A549 treated with CORT108297 at 1 μM for 4 hours (cell line): ENCODE measurements at places on chromosomes 1 and 21. TPM values are rescaled to one million over a fixed set of nuclear protein-coding genes. Genes with fewer than 3 reads are reported as not detected.

Gene LCE1E
- 0.31 TPM in 1 of 5 replicates, not detected in the others for total RNA-seq

Gene FAM3B
- total RNA-seq: not detected in 5 replicates

Gene EYA3
- 5.7 to 6.9 TPM (median 6.2 TPM) in 5 replicates for total RNA-seq

Gene OR2T35
- not detected in 5 replicates for total RNA-seq

Gene CFAP74
- 0.06 to 0.08 TPM (median 0.07 TPM) in 3 of 5 replicates, not detected in the others for total RNA-seq

Gene ACTL8
- total RNA-seq: 1.2 to 2.0 TPM (median 1.5 TPM) in 5 replicates

Gene C21orf91
- 1.8 to 2.3 TPM (median 2.2 TPM) in 5 replicates for total RNA-seq

Gene OPRD1
- 0.02 to 0.07 TPM (median 0.05 TPM) in 5 replicates for total RNA-seq
